ENCODE measurements at places on chromosomes 2 and 18. TPM values are rescaled to one million over a fixed set of nuclear protein-coding genes. Genes with fewer than 3 reads are reported as not detected.

IL18RAP gene
- 0.05 TPM for polyA plus RNA-seq

DNA sequence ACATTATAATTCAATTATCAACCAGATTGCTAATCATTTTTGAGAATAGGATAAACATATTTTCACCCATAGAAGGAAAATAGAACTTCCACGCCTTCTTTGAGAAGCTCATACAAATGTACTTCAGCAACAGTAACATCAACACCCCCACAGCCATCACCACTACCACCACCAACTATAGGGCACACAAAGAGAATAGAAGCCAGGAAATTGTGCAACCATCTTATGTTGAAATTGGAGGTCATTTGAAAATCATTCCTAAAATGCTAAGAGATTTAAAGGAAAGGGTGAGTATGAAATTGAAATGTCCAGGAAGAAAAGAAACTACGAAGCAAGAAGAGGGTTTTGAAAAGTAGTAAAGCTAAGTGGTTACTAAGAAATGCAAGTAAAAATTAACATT, 563.4 kb downstream of the ZNF804A start:
- no peak for DNase-seq
- H3K27me3 ChIP-seq: no peaks in the 10 kb centered on the region
- no peaks in the 10 kb centered on the region for H3K4me1 ChIP-seq
- H3K36me3 ChIP-seq: no peaks in the 10 kb centered on the region
- no peak overlapping the region for H3K27ac ChIP-seq

DNA sequence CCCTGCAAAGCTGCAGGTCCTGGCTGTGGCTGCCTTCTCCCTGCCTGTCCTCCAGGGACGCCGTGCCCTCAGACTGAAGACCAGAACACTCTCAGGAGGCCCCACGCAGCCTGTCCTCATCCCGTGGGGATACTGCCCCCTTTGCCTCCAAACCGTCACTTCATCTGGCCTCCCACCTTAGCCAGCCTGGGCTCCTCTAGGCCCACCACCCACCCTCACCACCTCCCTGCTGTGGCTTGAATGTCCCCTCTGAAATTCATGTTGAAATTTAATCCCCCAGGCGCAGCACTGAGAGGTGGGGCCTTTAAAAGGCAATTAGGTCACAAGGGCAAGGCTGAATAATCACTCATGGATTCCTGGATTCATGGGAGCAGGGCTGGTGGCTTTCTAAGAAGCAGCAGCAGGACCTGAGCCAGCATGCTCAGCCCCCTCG, 198.2 kb downstream of the SEPTIN10 start:
- no peaks in the 10 kb centered on the region for H3K27me3 ChIP-seq
- H3K36me3 ChIP-seq: no peaks in the 10 kb centered on the region
- no peak overlapping the region for H3K27ac ChIP-seq
- peaks cover 3% of the 10 kb centered on the region for H3K4me1 ChIP-seq
- no peak overlapping the region for H3K4me3 ChIP-seq

DNA sequence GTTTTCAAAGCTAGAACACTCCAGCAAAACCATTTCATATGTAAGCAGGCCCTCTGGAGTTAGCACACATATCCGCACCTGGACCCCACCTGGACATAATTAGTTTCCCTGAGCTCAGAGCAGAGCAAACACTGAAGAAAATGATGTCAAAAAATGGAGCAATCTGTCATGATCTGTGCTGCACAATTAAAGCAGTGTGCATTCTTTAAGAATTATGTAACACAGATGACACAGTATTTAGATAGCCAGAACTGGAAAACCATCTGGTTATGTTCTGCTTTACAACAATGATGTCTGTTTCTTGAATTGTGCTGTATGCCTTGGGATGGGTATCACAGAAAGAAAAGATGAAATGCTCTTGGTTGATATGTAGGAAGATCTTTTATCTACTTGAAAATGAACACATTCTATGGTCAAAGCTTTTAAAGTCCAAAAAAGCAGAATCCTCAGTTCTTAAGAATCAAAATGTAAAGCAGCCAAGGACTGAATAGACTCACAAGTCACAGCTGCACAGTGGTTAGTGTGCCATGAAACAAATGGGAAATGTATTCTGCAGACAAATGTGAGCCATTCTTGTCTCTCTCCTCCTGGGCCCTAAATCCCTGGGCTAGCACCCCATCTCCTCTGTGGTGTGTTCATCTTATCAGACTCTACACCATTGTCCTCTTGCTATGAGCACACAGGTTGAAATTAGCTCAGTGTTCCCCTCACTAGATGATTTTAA, 36.8 kb downstream of the HRH4 start:
- H3K27me3 ChIP-seq: peaks cover 4% of the 10 kb centered on the region
- no peaks in the 10 kb centered on the region for H3K4me1 ChIP-seq
- DNase-seq: no peak
- H3K36me3 ChIP-seq: no peaks in the 10 kb centered on the region
- H3K4me3 ChIP-seq: no peak overlapping the region

DNA sequence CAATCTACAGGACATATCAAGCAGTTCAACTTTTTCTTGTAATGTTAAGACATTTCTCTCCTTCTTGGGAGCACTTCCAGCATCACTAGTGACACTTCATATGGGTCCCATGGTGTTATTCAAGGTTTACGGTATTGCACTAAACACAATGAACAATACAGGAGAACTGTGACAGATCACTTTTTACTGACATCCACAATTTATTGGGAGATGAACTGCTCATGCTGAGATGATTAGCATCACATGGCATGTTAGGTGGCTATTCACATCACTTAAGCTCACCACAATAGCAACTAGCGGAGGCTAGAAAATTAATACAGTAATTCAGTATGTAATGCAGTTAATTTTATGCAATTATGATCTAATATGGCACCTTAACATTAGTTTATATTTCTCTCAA, 264.4 kb downstream of the ERBB4 start:
- no peaks in the 10 kb centered on the region for H3K4me1 ChIP-seq
- H3K27ac ChIP-seq: no peak overlapping the region
- no peaks in the 10 kb centered on the region for H3K27me3 ChIP-seq
- H3K4me3 ChIP-seq: no peak overlapping the region
- no peak for DNase-seq

GRCh38 chr2:7886666-7887065, 795.2 kb upstream of the ID2 start:
- no peaks in the 10 kb centered on the region for H3K36me3 ChIP-seq
- H3K4me1 ChIP-seq: no peaks in the 10 kb centered on the region
- no peak for DNase-seq

ZSWIM2 gene
- not detected for polyA plus RNA-seq

GRCh38 chr2:19865151-19865550, 36.6 kb downstream of the TTC32 start:
- H3K4me1 ChIP-seq: peaks cover 5% of the 10 kb centered on the region
- no peak for DNase-seq
- H3K27me3 ChIP-seq: no peaks in the 10 kb centered on the region
- H3K36me3 ChIP-seq: no peaks in the 10 kb centered on the region

Data from endothelial cell of umbilical vein (primary cell).